ENCODE measurements at places on chromosomes 13 and 19.

DNA sequence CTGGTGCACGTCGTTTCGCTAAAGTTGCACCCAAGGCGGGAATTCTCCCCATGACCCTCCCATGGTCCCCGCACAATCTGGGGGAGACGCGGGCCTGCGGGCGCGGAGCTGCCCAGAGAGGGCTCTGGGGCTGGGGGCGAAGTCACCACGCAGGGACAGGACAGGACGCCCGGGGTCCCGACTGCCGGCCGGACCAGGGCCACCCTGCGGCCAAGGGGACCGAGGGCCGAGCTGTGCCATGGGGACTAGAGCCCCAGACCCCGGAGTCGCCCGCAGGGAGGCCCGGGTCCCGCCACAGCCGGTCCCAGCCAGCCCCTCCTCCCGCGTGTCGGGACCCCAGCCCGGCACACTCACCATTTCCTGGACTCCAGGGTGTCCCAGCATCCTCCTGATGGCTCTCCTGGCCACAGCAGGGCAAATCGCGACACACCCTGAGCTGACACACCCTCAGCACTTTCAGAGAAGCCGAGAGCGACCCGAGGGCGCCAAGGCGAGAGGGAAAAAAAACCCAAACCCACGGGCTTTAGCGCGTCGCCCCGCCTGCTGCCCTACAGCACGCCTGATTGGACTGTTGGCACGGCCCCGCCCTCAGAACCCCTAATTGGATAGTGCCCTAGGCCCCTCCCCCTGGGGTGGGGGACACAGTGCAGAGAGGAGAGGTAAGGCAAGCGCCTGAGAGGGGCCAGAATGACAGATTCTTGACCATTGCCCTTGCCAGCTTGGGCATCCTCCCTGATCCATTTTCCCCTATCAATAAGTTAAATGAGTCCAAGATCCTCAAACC lies 28.6 kb downstream of the ZNF44 start:
- DNase-seq = no peak

- no peak for DNase-seq
Observed at GRCh38 chr19:6074709-6075403, 35.4 kb downstream of the RFX2 start.

GRCh38 chr13:37966266-37966665 lies 96.7 kb upstream of the TRPC4 start:
- DNase-seq = no peak

DNA sequence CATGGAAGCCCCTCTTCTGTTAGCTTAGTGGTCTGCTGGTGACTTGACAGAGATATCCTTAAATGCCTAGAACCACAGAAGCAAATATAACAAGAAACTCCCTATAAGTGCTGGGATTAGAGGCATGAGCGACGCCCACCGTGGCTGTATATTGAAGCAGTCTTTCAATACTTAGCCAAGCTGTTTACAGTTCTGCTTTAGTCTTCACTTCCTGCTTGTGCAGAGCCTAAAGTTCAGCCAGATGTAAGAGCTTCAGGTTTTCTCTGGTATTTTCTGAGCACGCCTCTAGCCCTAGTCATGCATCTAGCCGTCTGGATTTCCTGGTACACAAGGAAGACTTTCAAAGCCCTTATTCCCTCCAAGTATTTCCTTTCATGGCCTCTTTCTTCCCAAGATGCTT lies 28.5 kb downstream of the TRPM4 start:
- no peak for DNase-seq

GRCh38 chr13:108957369-108958012 lies 328.1 kb downstream of the MYO16 start:
- no peak for DNase-seq

- no peak for DNase-seq
Observed at GRCh38 chr19:58107778-58108545, 9.9 kb upstream of the ZSCAN18 start.

- DNase-seq = no peak
Observed at GRCh38 chr19:28023064-28023463, 1189.9 kb downstream of the UQCRFS1 start.

DNA sequence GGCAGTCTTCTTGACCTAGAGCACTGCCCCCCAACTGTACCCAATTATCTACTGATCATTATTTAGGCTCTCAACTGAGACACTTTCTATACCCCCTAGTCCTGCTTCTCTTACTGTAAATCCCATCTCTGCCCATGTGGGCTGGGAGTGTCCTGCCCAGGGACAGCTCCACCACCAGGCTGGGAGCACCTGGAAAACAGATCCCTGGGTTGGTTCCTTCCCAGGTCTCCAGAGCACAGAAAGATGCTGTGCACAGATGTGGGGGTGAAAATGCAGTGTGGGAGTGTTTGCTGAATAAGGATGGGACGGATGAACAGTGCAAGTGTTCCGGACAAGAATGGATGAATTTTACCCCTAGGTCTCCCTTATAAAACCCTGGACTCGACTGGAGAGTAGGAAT lies 12.7 kb downstream of the CYP4F2 start:
- DNase-seq = no peak

DNA sequence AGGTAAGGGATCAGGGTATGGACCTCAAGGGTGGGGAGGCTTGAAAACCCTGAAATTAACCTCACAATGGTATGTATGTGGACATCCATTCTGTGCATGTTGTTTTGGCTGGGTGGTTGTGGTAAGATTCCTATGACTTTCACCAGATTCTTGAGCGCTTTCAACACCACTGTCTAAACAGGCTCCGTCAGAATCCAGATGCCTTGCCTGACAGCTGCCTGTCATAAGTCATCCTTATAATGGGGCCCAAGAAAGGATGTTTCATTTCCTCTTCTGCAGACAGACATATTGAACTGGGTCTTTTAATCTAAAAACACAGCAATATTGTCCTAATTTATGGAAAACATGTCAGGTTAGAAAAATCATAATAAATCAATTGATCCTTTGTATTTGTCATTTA lies 41.3 kb downstream of the ALOX5AP start:
- no peak for DNase-seq

DNA sequence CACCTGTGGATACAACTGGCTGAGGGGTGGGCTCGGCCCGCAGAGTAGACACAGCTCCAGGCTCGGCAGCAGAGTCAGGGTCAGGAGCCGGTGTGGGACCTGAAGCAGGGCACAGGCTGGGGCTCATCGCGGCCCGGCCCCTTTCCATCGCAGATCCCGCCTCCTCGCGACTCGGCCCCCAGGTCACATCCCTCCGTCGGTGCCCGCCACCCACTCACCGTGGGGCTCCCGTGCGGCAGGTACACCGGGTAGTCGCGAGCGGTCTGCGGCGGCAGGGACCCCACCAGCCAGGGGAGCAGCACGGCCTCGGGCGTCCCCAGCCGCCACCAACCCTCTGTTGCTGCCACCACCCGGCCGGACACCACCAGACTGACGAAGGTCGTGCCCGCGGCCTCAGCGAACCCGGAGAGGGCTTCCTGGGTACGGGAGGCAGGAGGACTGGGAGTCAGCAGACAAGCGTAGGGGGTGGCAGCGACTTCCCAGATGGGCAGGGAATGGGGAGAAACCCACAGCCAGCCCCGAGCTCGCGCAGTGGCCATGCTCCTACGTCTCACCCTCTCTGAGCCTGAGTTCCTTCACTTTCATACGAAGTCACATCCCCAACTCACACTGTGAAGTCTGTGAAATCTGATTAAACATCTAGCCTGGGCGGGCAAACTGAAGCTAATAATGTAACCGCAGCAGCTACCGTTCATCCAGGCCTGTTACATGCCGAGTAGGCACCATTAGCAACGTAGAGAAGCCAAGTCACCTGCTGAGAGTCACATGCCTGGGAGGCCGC lies 3.7 kb downstream of the FUZ start:
- no peak for DNase-seq

GRCh38 chr13:113152984-113153809 lies 5.3 kb upstream of the PROZ start:
- DNase-seq = peak; percentile 56

DNA sequence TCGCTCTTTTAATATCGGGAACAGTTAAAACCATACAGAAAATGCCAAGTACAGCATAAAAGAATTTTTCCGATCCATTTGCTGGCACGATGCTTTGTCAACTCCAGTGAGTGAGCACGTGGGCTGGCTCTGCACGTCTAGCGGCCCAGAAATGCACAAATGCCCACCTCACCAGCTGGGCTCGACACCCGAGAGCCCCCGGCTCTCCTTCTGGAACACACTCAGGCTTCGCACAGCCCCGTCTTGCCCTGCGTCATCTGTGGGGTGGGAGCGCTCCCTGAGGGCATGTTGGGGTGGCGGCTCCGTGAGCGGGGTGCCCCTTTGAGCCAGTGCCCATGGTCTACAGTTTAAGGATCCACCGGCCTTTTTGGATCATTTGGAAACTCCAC lies 24.5 kb downstream of the ATP4B start:
- DNase-seq = no peak

DNA sequence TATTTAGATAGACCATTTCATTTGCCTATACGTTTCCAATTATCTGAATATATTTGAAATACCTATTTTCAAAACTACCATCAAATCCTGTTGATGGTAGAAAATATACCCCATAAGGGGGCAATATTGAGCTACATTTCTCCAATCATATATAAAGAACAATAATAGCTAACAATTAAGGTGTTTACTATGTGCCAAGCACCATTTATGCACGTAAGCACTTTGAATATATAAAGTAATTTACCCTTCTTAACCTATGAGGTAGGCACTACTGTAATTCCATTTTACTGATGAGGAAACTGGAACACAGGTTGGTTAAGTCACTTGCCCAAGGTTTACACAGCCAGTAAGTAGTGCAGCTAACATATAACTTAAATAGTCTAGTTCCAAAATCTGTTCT lies 79.2 kb downstream of the UBL3 start:
- DNase-seq = no peak

GRCh38 chr13:53560556-53560955 lies 531.9 kb downstream of the OLFM4 start:
- no peak for DNase-seq

- peak; percentile 55 for DNase-seq
Observed at GRCh38 chr13:24228852-24229458, 68.4 kb downstream of the SPATA13 start.

DNA sequence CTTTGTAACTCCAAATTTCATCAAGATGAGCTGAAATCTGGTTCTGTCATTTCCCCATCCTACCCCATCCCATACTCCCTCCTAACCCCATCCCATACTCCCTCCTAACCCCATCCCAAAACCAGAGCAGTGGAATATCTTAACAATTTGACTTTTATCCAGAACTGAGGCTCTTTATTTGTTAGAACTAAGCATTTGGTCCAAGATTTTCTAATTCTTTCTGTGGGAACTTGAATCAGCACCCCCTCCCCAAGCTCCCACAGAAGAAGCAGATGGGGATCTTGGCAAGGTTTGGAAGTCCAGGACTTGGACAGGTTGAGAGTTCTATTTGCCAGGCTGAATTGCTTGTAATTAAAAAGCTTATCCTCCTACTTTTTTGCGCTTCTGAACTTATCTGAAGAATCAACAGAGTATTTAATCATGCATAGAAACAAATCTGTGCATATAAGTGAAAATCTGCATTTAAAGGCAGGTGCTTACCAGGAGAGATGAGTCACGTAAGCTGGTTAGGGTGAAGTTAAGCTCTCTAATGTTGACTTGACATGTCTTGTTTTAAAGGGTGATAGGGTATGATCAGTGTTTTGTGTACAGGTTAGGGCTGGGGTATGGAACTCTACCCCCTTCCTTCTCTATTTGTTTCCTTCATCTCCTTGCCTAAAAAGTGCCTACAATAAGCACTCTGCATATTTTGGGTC lies 111.1 kb downstream of the COG6 start:
- no peak for DNase-seq

DNA sequence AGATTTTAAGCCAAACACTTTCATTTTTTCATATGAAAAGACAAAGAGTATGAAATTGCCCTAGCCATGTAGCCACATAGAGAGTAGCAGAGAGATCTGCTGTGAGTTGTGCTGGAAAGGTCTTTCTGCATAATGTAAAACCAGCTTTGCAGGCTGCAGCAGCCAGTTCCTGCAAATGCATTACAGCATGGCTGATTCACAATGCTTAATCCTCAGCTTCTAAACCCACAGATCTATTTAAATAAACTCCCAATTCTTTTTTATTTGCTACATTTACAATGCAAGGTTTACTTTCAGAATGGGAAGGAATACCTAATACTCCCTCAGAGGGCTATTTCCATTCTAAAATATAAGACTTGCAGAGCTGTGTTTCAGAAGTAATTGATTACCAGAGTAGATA lies 185.6 kb upstream of the STARD13 start:
- no peak for DNase-seq

GRCh38 chr13:35954207-35954560 lies 177.0 kb downstream of the DCLK1 start:
- DNase-seq = no peak

GRCh38 chr13:98751861-98752466 lies 508 bp downstream of the SLC15A1 start:
- DNase-seq = no peak

- peak; percentile 56 for DNase-seq
Observed at GRCh38 chr19:18194554-18195238, 1.7 kb downstream of the MPV17L2 start.

DNA sequence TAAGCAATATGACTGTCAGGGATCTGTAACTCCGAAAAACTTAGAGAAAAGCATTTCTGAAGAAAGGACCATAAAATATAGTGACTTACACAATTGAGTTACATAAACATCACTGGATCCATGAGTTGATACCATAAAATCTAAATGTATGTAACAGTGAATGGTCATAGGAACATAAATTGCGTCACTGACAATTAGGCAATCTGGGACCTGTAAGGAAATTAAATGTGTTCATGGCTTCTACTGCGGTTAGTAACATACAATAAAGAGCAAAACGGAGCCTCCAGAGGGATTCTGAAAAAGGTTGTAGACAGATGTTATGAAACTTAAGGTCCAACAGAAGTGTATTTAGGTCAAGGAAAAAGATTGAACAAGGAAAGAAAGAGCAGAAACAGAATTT lies 27.1 kb downstream of the POU4F1 start:
- no peak for DNase-seq

GRCh38 chr19:9061879-9062278 lies 25.0 kb upstream of the OR1M1 start:
- DNase-seq = no peak

DNA sequence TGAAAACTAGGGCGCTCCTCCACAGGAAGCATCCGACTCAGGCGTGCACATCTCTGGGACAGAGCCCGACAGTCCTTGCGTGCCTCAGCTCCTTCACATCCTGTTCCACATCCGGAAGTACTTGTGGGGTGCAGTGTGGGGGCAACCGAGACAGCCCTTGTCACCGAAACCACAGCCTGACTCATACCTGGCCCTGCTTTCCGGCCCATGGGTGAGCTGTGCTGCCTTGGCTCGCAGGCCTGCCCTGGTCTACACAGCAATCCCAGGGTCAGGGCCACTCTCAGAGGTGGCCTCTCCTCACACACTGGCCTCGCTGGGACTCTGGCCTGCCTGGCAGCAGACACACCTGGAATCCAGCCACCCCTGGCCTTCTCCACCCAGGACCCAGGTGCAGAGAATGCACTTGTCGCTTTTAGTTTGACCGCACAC lies 100.4 kb downstream of the STK24 start:
- peak; percentile 94 for DNase-seq

GRCh38 chr13:109355875-109356434 lies 430.4 kb downstream of the IRS2 start:
- no peak for DNase-seq

GRCh38 chr19:38877781-38878574 lies at the start of gene RINL:
Gene RINL, minus strand, starts transcription at chr19:38878275. Its CDS starts 1,533 bp downstream, at chr19:38876742.
- DNase-seq = peak; percentile 84
